ENCODE measurements at places on chromosomes 11 and 22.

GRCh38 chr11:44506375-44507016 lies 59.0 kb upstream of the CD82 start:
- DNase-seq = no peak

DNA sequence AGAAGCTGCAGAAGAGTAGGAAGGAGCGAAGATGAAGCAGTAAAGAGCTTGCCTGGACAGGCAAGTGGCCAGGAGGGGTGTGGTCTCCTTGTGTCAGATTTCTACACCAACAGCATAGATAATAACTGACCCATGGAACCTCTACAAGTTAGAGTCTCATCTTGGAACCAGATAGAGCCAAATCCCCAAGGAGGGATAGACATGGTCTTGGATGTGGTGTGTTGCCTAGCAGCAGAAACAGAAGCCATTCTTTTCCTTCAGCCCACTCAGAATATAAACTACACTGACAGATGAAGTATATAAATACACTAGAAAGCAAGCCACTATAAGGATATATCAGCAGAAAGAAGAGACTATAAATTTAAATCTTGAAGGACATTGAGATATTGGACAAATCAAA lies 4.3 kb upstream of the CARD16 start:
- no peak for DNase-seq

- DNase-seq = no peak
Observed at GRCh38 chr11:36037031-36037430, 93.2 kb downstream of the LDLRAD3 start.

DNA sequence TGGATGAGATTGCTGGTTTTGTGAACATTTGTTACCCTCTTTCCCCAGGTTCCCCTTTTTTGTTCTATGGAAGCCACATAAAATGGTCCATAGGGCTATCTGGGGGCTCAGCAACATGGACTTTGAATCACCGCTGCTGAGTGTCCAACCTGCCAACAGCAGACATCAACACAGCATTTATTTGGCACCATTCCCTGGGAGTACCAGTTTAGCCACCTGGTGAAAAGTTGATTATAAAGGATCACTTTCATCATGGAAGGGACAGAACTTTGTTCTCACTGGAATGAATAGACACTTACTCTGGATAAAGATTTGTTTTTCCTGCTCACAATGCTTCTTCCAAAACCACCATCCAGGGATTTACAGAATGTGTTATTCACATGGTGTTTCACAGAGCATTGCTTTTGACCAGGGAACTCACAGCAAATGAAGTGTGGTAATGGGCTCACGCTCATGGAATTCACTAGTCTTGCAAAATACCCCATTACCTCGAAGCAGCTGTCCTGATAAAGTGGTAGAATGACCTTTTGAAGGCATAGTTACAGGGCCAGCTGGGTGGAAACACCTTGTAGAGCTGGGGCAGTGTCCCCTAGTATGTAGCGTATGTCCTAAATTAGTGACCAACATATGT lies 43.9 kb downstream of the ADM start:
- no peak for DNase-seq

DNA sequence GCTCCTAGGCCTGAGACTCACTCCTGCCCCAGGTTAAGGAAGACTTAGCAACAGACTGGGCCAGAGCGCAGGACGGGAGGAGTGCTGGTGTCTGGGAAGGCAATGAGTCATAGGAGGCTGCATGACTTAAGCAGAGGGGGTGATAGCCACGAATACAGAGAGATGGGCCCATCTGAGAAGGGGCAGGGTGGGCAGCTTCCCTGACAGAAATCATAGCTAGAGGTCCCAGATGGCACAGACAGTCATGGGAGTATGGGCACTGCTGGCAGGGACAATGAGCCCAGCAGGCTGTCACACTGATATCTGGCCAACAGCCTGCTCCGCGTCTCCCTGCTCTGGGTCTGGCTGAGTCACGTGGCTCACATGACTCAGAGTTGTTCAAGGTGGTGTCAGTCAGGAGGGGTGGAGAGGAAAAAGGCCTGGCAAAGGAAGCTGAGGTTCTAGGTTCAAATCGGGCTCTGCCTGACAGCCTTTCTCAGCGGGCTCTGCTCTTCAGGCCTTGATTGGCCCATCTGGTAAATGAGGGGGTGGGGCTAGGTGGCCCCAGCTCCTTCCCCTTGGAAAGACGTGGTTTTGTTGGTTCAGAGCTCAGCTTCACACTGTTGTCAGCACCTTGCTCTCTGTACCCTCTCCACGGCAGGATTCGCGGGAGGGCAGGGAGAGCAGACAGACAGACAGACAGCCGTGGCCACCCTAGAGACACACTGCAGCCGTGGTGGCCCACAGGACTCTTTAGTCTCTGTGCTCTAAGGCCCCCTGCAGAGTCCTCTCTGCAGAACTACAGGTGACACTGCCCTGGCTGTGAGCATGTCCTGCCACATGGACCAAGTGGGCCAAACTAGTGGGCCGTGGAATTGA lies 47.8 kb downstream of the DBX1 start:
- DNase-seq = no peak

DNA sequence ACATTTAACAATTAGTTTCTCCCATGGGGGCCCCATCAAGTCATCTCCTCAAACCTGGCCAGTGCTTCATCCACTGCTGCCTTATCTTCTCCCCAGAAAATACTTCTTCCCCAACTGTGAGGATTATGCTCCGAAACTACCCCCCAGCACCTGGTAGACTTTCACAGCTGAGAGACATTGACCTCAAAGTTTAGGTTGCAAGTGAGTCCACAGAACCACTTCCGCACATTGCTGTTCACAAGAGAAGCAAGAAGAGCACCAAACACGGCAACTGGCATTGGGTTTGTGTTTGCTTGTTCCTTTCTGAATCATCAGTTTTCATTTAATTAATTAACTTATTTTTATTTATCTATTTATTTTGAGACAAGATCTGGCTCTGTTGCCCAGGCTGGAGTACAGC lies 6.1 kb downstream of the MCHR1 start:
- no peak for DNase-seq

GRCh38 chr11:45321031-45321595 lies 35.0 kb upstream of the SYT13 start:
- no peak for DNase-seq

DNA sequence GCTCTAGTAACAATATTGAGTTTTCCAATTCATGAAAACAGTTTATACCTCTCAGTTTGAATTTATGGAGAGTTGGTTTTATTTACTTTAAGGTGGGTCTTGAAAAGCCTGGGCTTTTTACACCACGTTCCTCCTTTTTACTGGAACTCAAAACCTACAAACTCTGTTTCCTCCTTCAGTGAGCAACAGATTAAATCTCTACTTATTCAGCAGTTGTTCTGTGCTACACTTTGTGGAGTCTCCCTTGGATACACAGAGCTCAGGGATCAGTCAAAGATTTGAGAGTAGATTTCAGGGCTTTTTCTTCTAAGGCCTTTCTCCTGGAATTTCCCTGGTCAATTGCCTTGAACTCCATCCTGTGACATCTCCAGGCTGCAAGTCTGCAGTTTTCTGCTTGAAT lies 3.5 kb downstream of the NXPE1 start:
- no peak for DNase-seq

DNA sequence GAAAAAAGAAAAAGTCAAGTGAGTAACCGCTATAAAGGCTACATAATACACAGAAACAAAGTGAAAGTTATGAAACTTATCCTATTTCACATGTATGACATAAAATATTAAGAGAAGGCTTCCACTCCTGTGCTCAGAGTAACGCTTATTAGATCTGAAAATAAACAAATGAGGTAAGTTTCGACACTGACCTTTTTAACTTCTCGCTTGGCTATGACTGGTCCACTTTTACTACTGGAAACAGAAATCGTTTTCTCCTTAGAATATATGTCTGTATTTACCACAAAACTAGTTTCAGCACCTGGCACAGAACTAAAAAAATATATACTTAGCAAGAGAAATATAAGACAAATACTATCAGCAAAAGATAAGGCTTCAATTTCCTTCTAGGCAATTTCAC lies 16.4 kb downstream of the FNBP4 start:
- no peak for DNase-seq

DNA sequence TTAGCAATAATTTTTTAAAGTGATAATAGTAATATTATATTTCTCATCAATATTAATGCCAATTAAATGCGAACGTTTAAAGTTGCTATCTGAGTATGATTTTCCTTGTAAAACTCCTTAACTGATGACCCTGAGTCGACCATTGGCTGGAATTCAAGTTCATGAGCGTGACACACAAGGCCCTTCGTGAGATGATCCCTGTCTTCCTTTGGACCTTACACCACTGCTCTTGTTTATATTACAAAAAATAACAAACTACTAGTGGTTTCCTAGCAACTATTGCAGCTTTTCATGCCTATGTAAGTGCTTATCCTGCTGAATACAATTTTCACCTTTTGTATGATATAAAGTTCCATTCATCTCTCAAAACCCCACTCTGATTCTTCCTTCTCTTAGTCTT lies 752.9 kb downstream of the CNTN5 start:
- DNase-seq = no peak

- DNase-seq = no peak
Observed at GRCh38 chr11:104322696-104323095, 158.7 kb upstream of the PDGFD start.

DNA sequence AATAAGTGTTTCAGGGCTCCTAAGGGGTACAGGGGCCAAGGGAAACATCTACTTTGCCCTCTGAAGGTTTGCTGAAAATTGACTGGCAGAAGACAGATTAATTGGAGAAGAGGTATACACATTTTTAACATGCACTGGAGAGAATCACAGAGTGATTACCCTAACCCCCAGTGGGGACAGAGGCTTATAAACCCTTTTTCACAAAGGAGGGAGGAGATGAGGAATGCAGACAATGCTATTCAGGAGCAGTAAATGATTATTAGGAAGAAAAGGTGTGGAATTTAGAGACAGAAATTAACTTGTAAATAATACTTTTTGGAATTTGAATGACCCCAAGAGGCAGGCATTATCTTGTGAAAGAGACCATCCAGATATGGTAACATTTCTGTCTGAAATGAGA lies 582.4 kb upstream of the B3GAT1 start:
- DNase-seq = no peak

All from effector memory CD4-positive, alpha-beta T cell (primary cell).